T-cell (primary cell): ENCODE measurements at places on chromosomes 1 and 21.
A peak's percentile ranks its signal among the peaks of the same experiment; 100 is the strongest.

- DNase-seq, result no peak
Observed at GRCh38 chr1:235650341-235651169, 971 bp upstream of the GNG4 start.

GRCh38 chr1:245510144-245510543 is 355.4 kb downstream of the KIF26B start:
- no peak for DNase-seq

GRCh38 chr1:91018006-91018405 is 3.8 kb downstream of the ZNF644 start:
- no peak for DNase-seq

DNA sequence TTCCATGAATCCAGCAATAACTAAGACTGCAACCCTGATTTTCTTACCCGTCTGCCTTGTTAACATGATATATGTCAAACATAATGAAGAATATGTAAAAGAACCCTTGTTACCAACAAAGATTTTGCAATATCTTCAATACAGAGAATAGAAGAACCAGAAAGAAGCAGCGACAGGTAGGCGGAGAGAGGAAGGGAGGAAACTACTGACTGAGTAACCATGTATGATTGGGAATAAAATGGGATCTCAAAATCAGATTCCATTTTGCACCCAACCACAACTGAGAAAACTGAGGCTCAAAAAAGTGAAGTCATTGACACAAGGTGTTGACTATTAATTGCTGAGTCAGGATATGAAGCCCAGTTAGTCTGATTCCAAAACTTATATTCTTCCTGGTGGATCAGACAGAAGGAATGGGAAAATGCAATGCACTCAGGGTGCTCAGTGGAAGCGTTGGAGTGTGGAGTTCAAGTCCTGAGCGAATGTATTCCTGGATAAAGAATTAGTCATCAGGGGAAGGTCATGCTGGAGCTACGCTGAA is 293.3 kb upstream of the GREM2 start:
- no peak for DNase-seq

GRCh38 chr1:207872621-207873020 is 38.3 kb downstream of the CD34 start:
- DNase-seq, result no peak

GRCh38 chr1:88736633-88737248 is 52.7 kb downstream of the PKN2 start:
- peak; percentile 2 for DNase-seq

DNA sequence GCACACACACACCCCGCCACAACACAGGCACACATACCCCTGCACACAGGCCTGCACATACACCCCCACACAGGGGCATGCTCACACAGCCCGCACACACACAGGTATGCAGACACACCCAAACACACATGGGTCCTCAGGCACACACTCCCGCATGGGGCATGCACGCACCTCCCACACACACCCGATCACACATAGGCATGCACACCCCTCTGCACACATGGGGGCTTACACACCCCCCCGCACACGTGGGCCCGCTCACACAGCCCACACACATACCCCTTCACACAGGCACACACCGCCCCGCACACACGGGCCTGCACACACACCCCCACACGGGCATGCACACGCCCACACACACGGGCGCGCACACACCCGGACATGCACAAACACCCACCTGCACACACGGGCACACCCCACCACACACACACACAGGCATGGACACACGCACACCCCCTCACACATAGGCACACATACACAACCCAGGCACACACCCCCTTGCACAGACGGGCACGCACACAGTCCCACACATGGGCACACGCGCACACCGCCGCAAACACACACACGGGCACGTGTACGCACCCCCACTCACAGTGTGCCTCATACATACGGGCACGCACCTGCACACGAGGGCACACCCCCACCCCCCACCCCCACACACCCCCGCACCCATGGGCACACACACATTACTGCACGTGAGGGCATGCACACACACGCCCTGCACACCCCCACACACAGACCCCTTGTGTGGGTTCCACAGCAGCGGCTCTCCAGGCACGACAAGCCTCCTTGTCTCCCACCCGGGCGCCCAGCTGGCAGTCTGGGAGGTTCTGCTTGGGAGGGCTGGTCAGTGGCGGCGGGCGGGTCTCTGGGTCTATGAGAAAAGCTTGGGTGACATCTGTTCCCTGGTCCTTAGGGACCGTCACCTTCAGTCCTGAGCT is 8.3 kb downstream of the ATAD3B start:
- DNase-seq, result no peak
